ENCODE measurements at places on chromosomes 7 and 10. TPM values are rescaled to one million over a fixed set of nuclear protein-coding genes. Genes with fewer than 3 reads are reported as not detected.

GRCh38 chr10:111504376-111504775, 427.5 kb downstream of the ADRA2A start:
- no peaks in the 10 kb centered on the region for H3K36me3 ChIP-seq
- no peak overlapping the region for H3K4me3 ChIP-seq
- H3K4me1 ChIP-seq = no peaks in the 10 kb centered on the region
- H3K27me3 ChIP-seq = no peaks in the 10 kb centered on the region

The DNAJB6 gene
- total RNA-seq = 95.8 TPM

- no peaks in the 10 kb centered on the region for H3K27me3 ChIP-seq
- no peaks in the 10 kb centered on the region for H3K36me3 ChIP-seq
- H3K4me3 ChIP-seq = no peak overlapping the region
- H3K4me1 ChIP-seq = no peaks in the 10 kb centered on the region
Measured at GRCh38 chr7:25481891-25482290, 253.6 kb upstream of the NPVF start.

The AGBL3 gene
- 3.9 TPM for total RNA-seq

The GDI2 gene
- 174 TPM for total RNA-seq

GRCh38 chr7:116271963-116272886, 61.9 kb downstream of the TES start:
- no peaks in the 10 kb centered on the region for H3K27me3 ChIP-seq
- DNase-seq = no peak
- H3K4me3 ChIP-seq = no peak overlapping the region

DNA sequence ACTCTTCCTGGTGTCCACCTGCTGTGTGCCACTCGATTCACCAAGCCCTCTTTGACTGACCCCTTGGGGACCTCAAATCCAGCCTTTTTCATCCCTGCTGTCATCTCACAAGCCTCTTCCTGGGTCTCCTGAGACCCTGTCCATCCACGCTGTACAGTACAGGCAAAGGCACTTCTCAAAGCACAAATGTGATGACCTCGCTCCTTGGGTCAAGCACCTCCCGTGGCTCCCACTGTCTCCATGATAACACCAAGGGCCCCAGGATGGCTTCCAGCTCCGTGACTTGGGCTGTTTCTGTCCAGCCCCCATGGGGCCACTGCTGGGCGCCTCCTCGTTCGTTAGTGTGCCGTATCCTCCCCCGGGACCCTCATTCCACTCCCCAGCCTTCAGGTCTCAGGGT, 28.7 kb downstream of the PVRIG start:
- H3K27ac ChIP-seq = no peak overlapping the region
- no peak overlapping the region for H3K4me3 ChIP-seq
- H3K4me1 ChIP-seq = no peaks in the 10 kb centered on the region
- no peak for DNase-seq
- H3K27me3 ChIP-seq = no peaks in the 10 kb centered on the region
- H3K36me3 ChIP-seq = no peaks in the 10 kb centered on the region

DNA sequence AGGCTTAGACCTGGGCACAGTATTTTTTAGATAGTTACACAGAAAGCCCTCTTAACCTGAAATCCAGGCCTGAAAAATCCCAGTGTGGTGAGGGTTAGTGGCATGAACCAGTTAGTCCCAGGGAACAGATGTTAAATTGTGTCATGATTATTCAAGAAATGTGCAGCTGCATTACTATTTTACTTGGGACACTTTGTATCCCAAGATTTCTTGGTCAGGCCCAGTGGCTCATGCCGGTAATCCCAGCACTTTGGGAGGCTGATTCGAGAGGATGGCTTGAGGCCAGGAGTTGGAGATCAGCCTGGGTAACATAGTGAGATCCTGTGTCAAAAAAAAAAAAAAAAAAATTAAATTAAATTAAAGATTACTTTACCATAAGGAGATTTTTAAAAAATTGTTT, 36.0 kb upstream of the OTUD1 start:
- H3K4me3 ChIP-seq = no peak overlapping the region
- DNase-seq = no peak
- H3K27ac ChIP-seq = no peak overlapping the region

The MACROH2A2 gene
- 6.5 TPM for total RNA-seq

DNA sequence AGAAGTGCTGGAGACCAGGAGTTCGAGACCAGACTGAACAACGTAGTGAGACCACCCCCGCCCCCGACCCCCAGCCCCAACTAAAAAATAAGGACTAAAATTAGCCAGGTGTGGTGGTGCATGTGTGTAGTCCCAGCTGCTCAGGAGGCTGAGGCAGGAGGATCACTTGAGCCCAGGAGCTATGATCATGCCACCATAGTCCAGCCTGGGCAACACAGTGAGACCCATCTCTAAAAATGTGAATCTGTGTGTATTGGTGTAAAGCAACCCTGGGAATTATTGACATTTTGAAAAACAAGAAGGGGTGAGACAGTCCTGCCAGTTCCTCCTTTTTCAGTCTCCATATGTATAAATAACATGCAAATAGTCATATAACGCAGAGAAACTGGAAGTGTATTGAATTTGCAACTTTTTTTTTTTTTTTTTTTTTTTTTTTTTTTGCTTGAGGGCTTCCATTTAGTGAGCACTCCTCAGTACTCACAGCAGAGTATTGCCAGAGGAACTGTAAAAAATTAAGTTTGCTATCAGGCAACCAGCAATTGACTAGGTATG, 3.4 kb upstream of the ITGB1 start:
- H3K27ac ChIP-seq = peak overlapping the region; percentile 70
- H3K4me3 ChIP-seq = no peak overlapping the region
- DNase-seq = no peak
- no peaks in the 10 kb centered on the region for H3K27me3 ChIP-seq

- H3K36me3 ChIP-seq = no peaks in the 10 kb centered on the region
- no peak within 1 kb of the TSS for H3K27ac ChIP-seq
- no peaks in the 10 kb centered on the region for H3K27me3 ChIP-seq
Measured at GRCh38 chr7:122699017-122699416, at the start of gene RNF133. Gene RNF133 (minus strand): TSS chr7:122699117. CDS start chr7:122698918, 199 bp downstream.

GRCh38 chr7:81525841-81526240, 244.0 kb downstream of the HGF start:
- no peaks in the 10 kb centered on the region for H3K36me3 ChIP-seq
- H3K27me3 ChIP-seq = no peaks in the 10 kb centered on the region
- H3K27ac ChIP-seq = no peak overlapping the region
- no peak overlapping the region for H3K4me3 ChIP-seq
- DNase-seq = no peak

DNA sequence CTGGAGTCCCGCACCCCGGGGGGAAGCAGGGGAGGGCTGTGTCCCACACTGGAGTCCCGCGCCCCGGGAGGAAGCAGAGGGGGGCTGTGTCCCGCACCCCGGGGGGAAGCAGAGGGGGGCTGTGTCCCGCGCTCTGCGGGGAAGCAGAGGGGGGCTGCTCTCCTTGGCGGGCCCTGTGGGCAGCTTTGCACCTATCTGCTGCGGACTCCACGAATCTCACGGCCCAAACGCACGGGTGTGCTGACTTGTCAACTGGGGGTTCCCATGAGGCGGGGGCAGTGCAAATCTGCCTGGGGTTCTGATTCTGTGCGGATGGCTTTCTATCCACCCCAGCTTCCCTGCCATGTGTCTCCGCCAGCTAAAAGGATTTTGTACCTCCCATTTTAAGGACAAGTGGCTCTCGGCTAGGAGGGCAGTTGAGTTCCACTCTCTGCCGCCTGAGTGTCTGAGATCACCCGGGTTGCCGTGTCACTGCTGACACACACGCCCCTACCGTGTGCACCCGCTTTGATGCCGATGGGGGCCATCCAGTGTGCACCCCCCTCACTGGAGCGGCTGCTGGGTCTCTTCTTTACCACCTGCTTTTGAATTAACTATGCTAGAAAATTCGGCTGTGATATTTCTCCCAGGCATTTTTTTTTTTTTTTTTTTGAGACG, 20.5 kb downstream of the GPER1 start:
- DNase-seq = no peak
- H3K27me3 ChIP-seq = no peaks in the 10 kb centered on the region
- no peaks in the 10 kb centered on the region for H3K36me3 ChIP-seq
- no peaks in the 10 kb centered on the region for H3K4me1 ChIP-seq
- H3K27ac ChIP-seq = no peak overlapping the region

DNA sequence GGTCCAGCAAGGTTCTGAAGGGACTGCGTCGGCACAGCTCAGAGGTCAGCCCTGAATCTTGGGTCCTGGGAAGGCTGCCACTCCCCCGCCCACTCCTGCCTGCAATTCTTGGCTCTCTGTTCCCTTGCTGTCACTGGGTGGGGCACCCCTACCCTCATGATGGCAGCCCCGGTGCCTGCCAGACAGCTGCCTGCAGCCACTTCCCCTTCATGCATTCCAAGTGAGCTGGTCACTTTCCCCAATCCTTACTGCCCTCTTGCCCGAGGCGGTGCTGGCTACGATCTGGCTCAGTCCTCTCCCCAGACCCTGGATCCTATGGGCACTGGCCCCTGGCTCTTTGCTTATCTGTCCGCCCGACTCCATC, 14.2 kb downstream of the MYL10 start:
- no peak overlapping the region for H3K4me3 ChIP-seq
- no peaks in the 10 kb centered on the region for H3K4me1 ChIP-seq
- DNase-seq = no peak
- no peak overlapping the region for H3K27ac ChIP-seq

DNA sequence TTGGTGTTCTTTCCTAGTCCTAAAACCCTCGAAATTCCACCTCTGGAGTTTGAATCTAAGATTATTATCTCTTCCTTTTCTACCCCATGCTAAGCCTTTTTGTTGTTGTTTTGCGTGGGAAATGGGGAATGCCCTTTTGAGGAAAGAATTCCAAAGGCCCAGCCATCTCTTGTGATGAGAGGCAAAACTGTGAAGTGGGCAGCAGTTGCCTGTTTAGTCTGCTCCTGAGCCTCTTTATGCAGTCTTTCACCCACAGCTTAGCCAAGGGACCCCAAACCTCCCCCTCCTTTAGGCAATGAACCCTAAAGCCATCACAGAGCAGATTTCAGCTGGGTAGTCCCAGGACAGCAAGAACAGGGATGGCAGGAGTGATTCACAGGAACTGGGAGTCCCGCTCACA, 95.5 kb downstream of the DNMBP start:
- H3K4me3 ChIP-seq = no peak overlapping the region

GRCh38 chr7:122829962-122830361, 56.3 kb downstream of the CADPS2 start:
- no peak overlapping the region for H3K4me3 ChIP-seq
- H3K4me1 ChIP-seq = no peaks in the 10 kb centered on the region
- DNase-seq = no peak
- no peaks in the 10 kb centered on the region for H3K27me3 ChIP-seq
- no peak overlapping the region for H3K27ac ChIP-seq

DNA sequence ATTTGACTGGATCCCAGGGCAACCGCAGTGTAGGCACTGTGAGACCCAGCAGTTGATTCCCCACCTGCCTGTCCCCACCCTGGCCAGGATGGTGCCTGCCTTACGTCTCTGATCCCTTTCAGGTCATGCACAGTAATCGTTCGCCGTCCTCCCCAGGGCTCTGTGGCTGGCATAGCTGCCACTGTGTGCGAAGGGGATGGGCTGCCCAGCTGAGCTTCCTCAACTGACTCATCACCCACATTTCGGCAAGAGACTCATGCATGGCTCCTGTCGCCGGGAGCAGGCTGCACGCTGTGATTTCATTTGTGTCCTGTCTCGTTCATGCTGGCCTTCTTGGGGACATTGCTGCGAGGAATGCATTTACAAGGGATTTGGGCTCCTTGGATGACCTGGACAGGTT, 252.4 kb downstream of the KLF6 start:
- H3K27ac ChIP-seq = no peak overlapping the region
- no peaks in the 10 kb centered on the region for H3K36me3 ChIP-seq
- H3K27me3 ChIP-seq = no peaks in the 10 kb centered on the region
- no peaks in the 10 kb centered on the region for H3K4me1 ChIP-seq
- DNase-seq = no peak

- H3K4me1 ChIP-seq = no peaks in the 10 kb centered on the region
- no peak for DNase-seq
- H3K36me3 ChIP-seq = no peaks in the 10 kb centered on the region
- no peak overlapping the region for H3K27ac ChIP-seq
- no peaks in the 10 kb centered on the region for H3K27me3 ChIP-seq
Measured at GRCh38 chr7:11570205-11570604, 261.8 kb downstream of the THSD7A start.

DNA sequence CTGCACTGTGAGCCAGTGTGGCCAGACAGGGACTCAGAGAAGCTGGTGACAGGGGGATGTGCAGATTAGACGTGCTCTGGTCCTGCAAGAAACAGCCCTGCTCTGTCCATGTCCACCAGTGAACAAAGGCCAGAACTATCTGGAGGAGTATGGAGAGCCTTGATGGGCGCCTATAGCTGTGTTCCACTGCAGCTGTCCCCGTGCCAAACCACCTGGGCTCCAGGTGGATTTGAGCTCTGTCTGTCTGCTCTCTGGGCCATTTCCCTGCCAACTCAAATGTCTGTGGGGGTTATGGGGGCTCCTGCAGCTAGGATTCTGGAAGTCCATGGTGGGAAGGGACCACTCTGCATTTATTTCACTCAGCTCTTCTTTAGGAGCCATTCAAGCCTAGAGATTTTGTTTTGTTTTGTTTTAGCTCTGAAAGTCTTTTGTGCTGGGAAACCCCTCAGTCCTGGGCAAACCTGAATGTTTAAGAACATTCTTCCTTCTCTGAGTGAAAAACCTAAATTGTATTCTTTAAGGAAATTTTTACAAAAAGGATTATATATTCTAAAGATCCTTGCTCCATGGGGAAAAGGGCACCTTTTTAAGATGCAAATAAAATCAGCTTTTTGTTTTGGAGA, 1039.5 kb upstream of the SORCS1 start:
- no peaks in the 10 kb centered on the region for H3K27me3 ChIP-seq
- H3K4me1 ChIP-seq = no peaks in the 10 kb centered on the region
- no peak overlapping the region for H3K27ac ChIP-seq
- DNase-seq = no peak
- no peak overlapping the region for H3K4me3 ChIP-seq

DNA sequence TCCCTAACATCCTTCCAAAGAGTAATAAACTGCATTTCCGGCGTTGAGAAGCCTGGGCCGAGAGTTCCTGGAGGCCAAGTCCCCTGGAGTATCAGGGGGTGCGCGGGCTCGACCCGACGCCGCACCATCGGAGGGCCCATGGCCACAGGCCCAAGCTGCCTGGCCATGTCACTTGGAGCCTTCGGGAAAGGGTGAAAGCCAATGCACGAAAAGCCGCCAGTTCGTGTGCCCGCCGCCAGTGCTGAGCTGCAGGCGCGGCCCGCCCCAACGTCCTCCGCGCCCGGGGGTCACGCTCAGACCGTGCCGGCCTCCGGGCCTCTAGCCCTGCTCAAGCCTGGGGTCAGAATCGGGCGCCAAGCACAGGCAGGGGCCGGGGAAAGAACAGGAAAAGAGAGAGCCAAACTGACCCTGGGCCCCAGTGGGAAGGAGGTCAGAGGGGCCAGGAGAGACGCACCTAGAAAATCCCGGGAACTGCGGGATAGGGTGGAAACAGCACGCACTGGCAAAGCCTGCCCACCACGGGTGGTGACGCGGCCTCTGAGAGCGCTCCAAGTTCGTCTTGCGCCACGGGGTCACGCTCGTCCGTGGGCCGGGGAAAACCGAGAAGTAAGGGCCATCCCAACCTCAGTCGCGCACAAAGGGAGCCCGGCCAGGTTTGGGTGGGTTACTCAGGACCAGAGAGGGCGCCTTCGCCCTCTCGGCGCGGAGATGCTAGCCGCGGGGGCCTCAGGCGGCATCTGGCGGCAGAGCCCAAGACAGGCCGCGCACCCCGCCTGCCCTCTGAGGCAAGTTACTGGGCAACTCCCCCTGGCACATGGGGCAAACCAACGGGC, 4.2 kb upstream of the EBF3 start:
- H3K4me3 ChIP-seq = no peak overlapping the region
- no peak for DNase-seq
- no peak overlapping the region for H3K27ac ChIP-seq

The DEPP1 gene
- total RNA-seq = 160 TPM

The UNCX gene
- not detected for total RNA-seq

- H3K4me1 ChIP-seq = no peaks in the 10 kb centered on the region
- no peak for DNase-seq
- no peaks in the 10 kb centered on the region for H3K36me3 ChIP-seq
- no peak overlapping the region for H3K4me3 ChIP-seq
- no peak overlapping the region for H3K27ac ChIP-seq
Measured at GRCh38 chr10:132107186-132107948, 41.6 kb downstream of the JAKMIP3 start.
